ENCODE measurements at places on chromosomes 1 and 21.
A peak's percentile ranks its signal among the peaks of the same experiment; 100 is the strongest.

DNA sequence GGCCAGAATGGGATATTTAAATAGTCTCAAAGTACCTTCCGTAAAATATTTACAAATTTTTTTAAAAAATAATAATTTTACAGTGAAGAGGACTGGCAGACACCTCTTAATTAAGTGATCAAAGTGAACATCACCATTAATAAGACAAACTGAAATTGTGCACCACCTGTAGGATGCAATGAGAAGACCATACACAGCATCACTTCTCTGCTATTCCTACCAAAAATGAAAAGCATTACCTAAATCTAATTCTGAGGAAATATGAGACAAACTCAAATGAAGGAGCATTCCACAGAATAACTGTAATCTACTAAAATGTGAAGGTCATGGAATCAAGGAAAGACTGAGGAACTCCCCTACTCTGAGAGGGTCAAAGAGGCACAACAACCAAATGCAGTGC is 68.2 kb upstream of the PRDX6 start:
- no peak for DNase-seq

DNA sequence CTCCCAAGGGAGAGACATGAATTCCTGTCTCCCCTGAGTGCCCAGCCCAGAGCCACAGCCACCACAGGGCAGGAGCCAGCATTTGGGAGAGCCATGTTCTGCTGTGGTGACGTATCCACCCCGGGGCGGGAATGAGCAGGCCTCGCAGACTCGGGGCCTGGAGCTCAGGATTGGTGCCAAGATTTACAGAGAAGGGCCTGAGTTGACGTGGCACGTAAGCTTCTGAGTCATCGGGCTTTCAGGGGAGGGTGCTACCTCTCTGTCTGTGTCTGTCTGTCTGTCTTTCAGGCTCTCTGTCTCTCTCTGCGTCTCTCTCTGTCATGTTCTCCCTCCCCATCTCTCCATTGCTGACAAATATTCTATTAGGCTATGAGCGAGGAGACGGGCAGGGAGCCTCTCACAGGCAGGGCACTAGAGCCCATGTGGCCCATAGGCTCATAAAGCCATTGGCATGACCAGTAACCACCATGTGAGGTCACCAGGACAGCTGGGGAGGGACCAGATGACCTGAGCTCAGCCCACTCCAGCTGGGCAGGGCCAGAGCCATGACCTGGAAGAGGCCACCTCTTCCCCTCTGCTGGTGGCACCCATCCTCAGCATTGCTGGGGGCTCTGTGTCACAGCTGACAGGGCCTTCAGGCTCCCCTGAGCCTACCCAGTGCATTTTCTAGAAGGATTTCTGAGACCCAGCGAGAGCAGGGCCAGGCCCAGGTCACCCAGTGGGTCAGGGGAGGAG is 300.0 kb upstream of the VAMP3 start:
- peak; percentile 98 for DNase-seq

DNA sequence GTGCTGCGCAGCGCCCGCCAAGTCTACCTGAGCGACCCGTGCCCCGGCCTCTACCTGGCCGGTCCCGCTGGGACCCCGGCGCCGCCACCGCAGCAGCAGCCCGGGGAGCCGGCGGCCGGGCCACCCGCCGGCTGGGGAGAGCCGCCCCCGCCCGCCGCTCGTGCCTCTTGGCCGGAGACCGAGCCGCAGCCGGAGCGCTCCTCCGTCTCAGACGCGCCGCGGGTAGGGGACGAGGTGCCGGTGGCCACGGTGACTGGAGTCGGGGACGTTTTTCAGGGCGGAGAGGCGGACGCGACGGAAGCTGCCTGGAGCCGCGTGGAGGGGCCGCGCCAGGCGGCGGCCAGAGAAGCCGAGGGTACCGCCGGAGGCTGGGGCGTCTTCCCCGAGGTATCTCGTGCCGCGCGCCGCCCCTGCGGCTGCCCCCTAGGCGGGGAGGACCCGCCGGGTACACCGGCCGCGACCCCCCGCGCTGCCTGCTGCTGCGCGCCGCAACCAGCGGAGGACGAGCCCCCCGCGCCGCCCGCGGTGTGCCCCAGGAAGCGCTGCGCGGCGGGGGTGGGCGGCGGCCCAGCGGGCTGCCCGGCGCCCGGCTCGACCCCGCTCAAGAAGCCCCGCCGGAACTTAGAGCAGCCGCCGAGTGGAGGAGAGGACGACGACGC is 646 bp downstream of the IER5 start:
- DNase-seq, result no peak

- DNase-seq, result no peak
Measured at GRCh38 chr1:178530502-178530901, 17.6 kb downstream of the TEX35 start.

GRCh38 chr1:7613851-7614205 is 157.3 kb upstream of the VAMP3 start:
- DNase-seq, result no peak

GRCh38 chr1:176939993-176940392 is 224.5 kb downstream of the ASTN1 start:
- no peak for DNase-seq

DNA sequence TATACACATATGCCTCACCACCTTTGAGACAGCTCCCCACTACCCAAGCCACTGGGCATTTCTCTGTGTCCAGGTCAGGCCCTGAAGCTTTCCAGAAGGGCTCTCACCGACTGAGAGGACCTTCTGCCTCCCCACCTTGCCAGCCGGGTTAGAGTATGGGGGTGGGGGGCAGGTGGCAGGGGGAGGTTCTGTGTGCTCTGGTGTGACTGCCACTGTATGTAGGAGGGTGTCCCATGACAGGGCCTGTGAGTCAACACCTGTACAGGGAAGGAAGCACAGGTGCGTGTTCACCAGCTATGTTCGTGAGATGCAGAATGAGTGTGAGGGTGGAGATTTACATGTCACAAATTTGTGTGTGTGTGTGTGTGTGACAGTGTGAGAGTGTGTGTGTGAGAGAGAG is 7.0 kb downstream of the AHDC1 start:
- DNase-seq, result no peak

DNA sequence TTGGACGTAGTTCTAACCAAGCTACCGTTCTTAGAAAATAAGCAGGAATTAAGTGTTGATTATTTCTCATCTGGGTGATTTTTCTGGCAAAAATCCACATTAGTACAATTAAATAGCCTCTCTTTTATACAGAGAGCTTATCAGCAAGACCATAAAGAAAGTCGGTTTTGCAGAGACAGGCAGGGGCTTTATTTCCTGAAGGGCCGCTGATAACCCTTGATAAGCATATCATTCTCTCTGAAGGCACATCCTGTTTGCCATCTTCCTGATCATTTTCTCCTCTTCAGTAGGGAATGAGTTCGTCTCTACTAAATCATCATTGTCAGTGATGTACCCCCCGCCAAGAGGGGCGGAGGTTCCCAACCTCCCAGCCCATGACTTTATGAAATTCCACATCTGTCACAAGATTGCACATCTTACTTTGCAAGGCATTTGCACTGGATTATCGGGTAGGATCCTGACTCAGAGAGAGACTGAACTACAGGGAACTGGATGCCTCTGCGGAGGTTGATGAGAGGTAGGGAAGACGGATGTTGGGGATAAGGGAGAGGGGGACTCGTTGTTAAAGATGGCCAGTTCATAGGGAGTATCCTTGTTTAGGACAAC is 115.7 kb downstream of the KCNJ6 start:
- DNase-seq, result no peak

DNA sequence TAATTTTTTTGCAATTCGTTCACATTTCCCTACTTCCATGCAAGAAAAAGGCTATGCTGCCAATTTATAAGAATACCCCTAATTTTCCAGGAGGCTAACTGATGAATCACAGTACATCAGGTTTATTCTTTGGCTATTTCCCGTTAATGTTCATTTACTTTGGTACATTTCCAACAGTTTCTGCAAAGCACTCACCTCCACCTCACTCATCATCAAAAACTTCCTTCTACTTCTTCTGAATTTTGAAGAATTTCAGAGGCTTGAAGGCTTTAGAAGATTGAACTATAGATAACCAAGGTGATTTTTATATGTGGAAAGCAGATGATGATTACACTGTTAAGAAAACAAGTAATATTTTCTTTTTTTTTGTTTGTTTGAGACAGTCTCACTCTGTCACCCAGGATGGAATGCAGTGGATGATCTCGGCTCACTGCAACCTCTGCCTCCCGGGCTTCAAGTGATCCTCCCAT is 60.5 kb upstream of the HP1BP3 start:
- no peak for DNase-seq

DNA sequence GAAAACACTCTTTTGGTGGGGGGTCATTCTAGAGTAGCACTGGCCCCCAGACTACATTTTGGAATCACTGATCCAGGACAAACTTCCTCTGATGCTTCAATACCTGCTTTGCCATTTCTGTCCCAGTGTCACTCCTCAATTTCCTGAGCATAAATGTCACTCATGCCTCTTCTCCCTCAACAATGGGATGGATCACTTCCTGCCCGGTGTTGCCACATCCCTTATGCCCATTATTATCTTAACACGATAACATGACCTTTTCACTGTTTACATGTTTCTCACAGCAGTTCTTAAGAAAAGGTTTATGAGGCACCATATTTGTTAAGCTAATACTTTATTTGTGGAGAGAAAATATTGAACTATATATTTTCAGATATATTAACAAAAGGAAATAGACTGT is 3.9 kb upstream of the ITLN1 start:
- DNase-seq, result no peak

DNA sequence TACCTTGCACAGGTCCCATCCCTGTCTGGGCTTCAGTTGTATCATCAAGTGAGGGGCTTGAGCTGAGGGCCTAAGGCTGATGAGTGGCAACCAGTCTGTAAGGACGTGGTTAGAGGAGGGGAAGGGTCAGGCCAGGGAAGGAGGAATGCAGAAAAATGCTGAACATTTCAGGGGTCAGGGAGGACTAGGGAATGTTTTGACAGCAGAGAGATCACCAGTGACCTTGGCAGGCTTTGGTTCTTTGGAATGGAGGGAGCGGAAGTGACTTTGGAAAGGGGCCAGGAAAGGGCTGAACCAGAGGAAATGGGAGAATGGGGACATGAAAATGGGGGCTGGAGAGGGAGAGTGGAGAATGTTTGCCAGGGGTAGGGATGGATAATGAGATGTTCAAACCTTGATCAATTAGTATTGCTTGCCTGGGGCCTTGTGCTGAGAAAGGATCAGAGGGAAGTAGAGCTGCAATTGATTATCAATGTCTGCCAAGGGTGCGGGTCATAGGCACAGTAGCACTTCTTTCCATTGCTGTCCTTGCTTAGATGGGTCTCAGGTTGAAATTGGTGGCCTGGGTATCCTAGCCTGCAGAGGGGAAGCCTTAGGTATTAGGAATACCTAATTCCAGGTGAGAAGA is 7.4 kb downstream of the LDLRAP1 start:
- no peak for DNase-seq

GRCh38 chr1:47593013-47593568 is 155.2 kb downstream of the FOXD2 start:
- DNase-seq, result no peak

DNA sequence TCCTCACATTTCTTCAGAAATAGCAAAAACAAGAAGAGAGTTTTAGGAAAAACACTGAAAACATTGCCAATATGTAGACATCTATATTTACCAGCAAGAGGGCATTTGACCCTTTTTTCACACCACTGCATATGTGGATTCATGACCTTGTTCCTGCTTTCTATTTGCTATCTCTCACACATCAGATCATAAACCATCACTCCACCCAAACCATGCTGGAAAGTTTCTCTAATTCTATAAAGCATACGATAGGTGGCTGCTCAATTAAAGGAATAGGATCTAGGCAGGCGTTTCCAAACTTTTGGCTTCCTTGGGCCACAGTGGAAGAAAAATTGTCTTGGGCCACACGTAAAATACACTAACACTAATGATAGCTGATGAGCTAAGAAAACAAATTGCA is 35.6 kb upstream of the SAMD13 start:
- no peak for DNase-seq

GRCh38 chr1:111943846-111944749 is 45.4 kb downstream of the KCND3 start:
- no peak for DNase-seq

DNA sequence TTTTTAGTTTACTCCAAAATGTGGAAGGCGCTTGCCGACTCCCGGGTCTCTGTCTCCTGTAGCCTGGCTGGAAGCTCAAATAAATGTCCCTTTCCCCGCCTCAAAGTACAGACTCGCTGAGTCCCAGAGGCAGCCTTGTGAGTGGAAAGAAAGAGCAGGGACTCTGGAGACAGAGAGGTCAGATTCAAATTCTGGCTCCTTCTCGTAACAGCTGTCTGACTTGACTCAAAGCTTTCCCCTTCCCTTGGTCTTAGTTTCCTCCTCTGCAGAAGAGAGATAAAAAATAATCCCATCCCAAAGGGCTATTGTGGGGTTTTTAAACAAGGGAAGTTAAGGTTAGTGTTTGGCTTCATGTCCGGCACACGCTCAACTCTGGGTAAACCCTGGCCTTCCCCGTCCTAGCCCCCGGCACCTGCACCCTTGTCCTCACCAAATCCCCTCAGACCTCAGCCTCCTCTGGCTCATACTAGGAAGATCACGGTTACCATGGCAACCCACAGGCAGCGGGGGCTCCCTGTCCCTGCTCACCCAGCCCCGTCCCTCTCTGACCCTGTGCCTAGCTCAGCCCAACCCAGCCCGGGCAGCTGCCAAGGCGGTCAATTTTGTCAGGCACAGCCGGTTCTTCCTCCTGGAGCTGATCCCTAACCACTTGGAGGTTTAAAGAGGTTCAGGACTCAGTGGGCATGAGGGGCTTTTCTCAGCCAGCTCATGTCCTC is 49.2 kb upstream of the IGSF21 start:
- no peak for DNase-seq

- no peak for DNase-seq
Measured at GRCh38 chr1:53483170-53483569, 24.0 kb downstream of the DMRTB1 start.

GRCh38 chr21:29219165-29219770 is 79.5 kb upstream of the BACH1 start:
- no peak for DNase-seq

GRCh38 chr1:168918860-168919741 is 187.4 kb upstream of the ATP1B1 start:
- no peak for DNase-seq

GRCh38 chr1:71276466-71276865 is 195.6 kb upstream of the ZRANB2 start:
- no peak for DNase-seq

DNA sequence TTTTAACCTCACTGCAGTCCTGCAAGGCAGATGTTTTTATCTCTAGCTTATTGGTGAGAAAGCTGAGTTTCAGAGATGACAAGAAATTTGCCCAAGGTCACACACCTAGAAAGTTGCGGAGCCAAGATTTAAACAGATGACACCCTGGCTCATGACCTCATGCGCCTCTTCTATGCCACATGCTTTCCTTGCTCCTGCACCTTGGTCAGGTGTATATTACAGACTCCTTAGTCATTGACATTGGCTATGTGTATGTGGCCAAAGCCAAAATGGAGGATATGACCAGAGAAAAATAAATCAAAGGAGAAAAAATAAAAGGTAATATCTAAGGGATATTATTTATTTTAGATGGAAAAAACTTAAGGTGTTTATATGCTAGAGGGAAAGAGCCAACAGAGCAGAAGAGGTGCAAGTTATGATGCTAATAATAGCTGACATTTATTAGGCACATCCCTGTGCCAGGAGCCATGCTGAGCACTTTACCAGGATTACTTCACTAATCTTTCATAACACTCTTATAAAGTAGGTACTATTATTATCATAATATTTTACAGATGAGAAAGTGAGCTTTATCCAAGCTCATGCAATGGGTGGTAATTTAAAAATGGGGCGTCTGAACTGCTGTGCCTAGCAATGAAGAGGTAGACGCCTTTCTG is 13.8 kb upstream of the MYOC start:
- no peak for DNase-seq

- no peak for DNase-seq
Measured at GRCh38 chr1:153552335-153552734, 3.3 kb upstream of the S100A3 start.
